ENCODE measurements at places on chromosomes 1 and 21.
A peak's percentile ranks its signal among the peaks of the same experiment; 100 is the strongest.

DNA sequence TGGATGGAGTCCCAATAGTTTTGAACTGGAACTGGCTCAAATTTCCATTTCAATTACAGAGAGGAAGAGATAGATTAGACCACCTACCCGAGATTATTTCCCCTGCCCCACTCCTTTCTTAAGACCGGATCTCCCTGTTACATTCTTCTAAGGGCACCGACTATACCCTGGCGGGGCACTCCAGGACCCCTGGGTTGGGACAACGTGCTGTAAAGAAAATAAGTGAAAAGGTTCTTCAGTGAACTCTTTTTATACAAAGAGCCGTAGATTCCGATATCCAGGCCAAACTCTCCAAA is 6.7 kb downstream of the NR5A2 start:
- DNase-seq = no peak

DNA sequence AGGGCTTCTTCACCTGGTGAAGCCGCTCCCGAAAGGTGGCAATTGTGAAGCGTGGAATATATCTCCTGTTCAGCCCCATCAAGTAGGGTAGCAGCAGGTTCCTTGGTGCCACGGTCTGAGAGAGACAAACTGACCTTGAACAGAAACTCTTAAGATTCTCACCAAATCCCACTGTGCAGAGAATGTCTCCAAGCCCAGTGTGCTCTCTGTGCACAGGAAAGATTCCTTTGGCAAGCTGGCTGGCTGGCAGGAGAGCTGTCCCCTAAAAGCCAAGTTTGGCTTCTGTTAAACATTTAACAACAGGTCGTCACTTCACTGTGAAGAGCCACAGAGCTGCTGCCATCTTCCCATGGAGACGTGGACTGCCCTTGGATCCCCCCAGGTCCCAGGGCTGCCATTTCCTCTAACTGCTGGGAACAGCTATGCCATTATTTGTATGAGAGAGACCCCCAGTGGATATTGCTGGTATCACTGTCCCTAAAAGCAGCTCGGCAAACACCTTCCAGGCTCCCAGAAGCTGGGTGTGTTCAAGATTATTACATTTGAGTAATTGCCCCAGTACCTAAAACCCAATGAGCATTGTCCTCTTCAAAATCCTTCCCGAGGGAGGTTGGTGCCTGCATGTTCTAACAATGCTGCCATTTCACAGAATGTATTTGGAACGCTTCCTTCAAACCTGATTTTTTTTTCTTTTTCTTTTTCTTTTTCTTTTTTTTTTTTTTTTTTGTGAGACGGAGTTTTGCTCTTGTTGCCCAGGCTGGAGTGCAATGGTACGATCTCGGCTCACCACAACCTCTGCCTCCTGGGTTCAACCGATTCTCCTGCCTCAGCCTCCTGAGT is 71.8 kb downstream of the CD58 start:
- peak; percentile 83 for DNase-seq

GRCh38 chr1:66168467-66168887 is 365.5 kb upstream of the SGIP1 start:
- peak; percentile 10 for DNase-seq

GRCh38 chr1:175604039-175604941 is 139.1 kb downstream of the TNR start:
- DNase-seq = no peak

GRCh38 chr21:31887391-31887841 is 14.6 kb downstream of the HUNK start:
- DNase-seq = no peak

DNA sequence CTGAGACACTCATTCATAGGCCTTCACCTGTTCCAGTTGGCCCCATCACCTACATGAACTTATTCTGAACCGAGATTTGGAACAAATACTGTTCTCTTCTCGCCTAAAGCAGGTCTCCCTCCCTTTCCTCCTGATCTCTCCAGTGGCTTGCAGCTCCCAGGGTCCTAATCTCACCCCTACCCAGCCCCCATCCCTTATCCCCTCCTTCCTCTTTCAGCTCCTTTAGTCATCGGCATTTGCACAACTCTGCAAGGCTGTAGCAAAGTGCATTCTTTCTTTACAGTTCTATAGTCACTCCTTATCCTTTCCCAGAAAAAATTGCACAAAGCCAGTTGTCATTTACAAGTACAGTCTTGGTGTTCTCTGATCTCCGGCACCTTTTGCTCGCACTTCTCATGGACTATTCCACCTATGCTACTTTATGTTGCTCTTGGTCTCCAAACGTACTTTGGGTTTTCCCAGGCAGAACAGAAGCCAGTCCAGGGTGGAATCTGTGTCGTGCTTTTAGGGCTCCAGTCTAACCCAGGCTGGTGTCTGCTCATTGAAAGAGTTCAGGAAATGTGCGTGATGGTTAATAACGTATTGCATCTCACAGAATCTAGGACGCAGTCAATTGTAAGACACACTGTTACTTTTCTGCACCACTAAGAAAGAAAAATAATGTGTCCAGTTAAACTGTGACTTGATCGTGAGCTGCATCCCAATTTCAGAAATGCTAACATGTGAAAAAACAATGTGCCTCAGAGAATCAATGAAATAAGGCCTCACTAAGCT is 965 bp downstream of the ABCA4 start:
- DNase-seq = no peak

DNA sequence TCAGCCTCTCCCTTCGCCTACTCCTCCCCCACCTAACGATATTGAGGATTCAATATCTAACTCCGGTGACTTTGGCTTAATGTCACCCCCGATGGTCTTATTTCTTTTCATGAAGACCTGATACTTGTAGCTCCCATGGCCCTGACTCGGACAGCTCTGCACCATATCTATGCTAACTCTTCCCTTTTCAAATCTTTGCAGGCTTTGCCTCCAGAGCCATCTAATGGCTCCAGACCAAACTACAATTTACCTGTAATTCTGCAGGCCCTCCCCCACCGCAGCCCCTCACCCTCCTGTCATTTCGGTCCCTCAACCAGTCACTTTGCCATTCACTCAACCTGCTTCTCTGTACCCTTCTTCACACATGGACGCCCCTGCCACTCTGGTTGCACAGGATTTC is 7.9 kb upstream of the GSTM5 start:
- no peak for DNase-seq

DNA sequence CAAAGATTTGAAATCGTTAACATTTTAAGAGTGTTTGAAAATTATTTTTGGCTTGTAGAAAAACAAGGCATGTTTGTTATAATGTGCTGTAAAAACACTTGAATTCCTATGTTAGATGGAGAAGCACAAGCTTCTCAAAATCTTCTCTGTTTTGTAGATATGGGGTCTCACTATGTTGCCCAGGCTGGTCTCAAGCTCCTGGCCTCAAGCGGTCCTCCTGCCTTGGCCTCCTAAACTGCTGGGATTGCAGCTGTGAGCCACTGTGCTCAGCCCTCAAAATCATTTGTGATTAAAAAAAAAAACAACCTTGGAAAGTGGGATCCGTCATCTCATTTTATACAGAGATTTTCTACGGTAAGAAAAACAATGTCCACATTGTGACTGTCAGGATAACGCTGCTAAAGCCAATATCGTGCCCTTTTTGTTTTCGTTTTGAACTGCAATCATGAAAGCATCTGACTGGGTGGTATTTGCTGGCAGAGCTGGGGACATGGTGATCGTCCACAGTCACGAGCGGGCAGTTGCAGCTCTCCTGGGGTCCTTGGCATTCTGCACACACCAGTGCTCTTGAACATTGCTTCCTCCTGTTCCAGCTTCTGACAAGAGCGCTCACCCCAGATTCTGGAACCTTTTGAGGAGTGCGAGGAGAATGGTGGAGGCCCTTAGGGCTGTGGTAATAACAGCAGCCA is 112.5 kb downstream of the PGBD5 start:
- DNase-seq = no peak

DNA sequence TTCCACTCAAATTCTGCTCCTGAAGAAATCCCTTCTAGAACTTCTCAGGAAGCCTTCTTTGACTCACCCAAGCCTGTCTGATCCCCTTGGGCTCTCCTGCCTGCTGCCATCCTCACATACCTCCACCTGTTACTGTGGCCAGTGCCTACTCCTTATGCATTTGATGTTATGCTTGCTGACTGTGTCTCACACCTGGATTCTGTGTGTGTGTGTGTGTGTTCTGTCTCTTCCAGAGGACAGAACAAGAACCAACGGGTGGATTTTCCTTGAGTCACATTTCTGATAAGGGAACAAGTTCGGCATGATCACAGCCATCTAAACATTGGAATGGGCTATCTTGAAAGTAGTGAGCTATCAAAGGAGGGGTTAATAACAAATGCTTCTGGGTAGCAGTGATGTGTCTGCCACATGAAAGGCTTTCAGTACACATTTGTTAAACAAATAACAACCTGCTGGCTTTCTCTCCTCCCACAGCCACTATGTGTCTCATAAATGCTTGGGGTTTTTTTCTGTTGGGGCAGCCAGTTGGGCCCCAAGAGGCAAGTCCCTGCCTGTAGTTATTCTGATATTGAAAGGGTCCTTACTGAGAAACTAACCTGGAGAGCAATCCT is 8.9 kb upstream of the GPR37L1 start:
- no peak for DNase-seq

DNA sequence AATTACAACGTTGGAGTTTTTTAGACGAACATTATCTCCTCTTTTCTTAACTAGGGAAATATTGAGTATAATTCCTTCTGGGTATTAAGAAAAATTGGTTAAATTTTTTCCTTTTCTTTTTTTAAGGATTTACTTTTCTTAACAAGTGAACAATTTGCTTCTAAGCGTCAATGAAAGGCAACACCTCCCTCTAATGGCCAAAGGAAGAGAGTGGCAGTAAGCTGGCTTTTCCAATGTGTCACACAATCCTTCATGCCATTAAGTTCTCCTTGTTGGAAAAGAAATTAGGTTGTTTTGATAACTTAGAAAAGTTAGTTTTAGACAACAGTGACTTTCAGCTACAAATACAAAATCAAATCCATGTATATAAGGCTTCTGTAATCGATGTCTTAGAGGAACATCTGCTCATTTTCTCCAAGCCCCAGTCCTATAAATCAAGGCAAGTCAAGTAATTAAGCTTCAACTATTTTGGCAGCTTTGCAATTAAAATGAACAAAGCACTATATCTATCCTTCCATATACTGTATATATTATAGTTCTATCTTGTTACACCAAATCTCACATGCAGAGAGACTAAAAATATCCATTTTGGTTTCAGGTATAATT is 62.8 kb downstream of the EDEM3 start:
- peak; percentile 42 for DNase-seq

DNA sequence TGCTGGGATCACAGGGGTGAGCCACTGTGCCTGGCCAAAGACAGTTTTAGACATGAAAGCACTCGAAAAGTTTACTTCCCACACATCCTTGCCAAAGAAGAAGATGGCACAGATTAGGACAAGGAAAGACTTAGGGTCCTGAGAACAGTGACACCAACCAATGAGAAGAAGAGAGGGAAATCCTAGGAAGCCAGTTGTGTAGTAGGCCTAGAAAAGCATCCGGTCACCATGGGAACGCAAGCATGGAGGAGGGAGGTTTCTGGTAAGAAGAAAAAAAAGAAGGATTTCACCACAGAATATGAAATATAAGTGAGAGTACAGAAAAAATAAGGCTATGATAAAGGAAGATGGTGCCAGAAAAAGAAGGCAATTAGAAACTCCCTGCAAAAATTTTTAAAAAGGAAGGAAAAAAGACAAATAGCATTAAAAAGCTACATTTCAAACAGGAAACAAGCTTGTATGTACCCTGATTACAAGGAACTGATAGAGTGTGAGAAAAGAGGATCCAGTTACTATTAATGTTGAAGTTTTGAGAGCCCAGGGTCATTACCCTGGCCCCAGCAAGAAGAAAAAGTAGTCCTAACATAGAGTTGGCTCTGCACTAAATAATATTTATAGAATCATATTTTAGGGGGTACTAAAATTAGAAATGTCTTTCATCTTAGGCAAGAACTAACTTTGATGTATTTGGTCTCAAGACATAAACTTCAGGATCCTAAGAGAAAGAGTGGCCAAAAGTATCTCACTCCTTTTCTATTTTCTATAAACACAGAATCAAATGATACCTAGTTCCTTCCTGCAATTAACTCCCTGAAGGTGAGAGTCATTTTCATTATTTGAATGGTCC is 16.1 kb downstream of the DIPK1A start:
- DNase-seq = no peak

- no peak for DNase-seq
These were observed 14.2 kb upstream of the RUNX3 start for GRCh38 chr1:24944318-24944717.

DNA sequence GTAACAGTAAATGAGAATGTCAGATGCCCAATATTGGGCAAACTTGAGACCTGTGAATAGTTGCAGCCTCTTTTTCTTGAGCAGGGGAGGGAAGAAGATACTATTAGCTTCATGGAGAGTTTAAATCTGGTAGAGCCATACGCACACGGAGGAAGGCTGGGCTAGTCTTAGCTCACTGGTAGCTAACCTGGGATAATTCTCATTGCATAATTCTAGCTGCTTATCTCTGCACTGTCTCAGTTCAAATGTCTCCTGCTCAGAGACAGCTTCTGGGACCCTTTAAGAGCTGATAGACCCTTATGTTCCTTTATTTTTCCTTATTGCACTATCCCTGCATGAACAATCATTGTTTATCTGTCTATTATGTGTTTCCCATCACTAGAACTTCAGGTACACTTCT is 8.4 kb downstream of the C1orf87 start:
- DNase-seq = no peak

DNA sequence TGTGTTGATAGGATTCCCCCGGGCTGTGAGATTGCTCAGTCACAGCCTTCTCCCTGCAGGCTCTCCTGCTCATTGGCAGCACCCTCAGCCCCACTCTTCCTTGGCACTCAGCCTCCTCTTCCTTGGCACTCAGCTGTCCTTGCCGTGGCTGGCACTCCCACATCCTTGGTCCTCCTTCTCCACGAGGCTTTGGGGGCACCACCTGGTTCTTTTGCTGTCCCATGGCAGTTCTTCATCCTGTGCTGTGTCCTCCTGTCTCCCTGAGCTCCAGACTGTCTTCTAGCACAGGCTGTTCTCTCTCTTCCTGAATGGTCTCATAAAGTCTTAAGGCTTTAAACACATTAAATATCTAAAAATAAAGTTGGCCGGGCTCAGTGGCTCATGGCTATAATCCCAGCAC is 27.0 kb downstream of the PKNOX1 start:
- no peak for DNase-seq

GRCh38 chr1:190633488-190633887 is 155.8 kb upstream of the BRINP3 start:
- DNase-seq = no peak

DNA sequence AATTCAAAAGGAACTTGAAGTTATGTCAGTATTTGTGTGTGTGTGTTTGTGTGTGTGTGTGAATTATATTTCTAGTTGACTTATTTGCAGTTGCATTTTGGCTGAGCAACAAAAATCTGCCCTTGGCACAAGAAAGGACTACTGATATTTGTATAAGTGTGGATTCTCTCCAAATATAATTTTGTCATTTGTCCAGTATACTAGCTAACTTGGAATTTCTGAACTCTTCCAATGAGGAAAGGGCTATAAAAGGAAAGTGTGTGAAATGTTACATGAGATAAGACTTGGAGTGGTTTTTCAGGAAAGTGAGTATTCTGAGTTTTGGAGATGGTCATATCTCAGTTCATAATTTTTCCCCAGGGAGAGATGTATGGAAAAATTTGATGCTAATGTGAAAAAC is 1384.1 kb upstream of the B3GALT2 start:
- no peak for DNase-seq

DNA sequence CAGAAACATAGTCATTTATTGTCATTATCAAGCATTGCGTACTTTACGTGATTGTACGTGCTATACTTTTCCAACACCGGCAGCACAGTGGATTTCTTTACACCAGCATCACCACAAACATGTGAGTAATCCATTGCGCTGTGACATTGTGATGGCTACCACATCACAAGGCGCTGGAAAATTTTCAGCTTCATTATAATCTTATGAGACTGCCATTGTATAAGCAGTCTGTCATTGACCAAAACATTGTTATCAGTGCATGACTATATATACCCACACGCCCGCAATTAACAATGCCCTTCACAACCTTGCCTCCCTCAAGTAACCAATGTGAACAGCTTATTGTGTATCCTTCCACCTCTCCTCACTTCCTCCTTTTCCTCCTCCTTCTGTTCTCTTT is 137.6 kb downstream of the ZZZ3 start:
- no peak for DNase-seq

Measured in urothelium cell line (cell line).